Dorsolateral prefrontal cortex (tissue), 122 donors: ENCODE measurements at places on chromosomes 5 and 9. TPM values are rescaled to one million over a fixed set of nuclear protein-coding genes. Genes with fewer than 3 reads are reported as not detected.
A peak's percentile ranks its signal among the peaks of the same experiment; 100 is the strongest.

- no peak for DNase-seq
Observed at GRCh38 chr9:2411459-2412215, 209.9 kb upstream of the VLDLR start.

DNA sequence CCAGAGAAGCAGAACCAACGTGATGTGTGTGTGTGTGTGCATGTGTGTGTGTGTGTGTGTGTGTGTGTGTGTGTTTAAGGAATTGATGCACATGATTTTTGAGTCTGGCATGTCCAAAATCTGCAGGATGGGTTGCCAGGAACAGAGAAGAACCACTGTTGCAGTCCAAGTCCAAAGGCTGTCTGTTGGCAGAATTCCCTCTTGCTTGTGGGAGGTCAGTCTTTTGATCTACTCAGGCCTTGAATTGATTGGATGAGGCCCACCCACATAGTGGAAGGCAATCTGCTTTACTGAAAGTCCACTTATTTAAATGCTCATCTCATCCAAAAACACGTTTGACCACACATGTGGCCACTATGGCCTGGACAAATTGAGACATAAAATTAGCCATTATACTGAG lies 11.4 kb upstream of the TSC1 start:
- DNase-seq, result no peak

DNA sequence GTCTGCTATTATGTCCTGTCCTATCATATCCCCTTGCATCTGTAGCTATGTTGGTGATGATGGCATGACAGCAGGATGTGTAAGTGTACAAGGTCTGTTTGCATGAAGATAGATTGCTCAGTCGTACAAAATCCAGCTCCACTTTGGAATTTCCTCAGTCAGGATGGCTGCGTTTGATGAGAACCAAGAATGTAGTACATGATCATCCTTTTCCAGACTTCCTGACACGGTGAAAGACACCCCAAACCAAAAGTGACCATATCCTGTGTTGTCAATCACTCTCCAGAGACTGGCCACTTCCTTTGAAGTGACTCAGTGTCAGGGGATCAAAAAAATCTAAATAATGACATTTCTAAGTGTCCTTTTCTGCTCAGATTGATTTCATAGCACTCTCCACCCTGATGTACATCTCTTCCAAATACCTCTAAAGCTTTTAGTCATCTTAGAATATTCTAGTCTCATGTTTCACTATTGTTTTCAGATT lies 213.4 kb downstream of the PLK2 start:
- no peak for DNase-seq

The C8G gene
- 2.7 TPM for total RNA-seq

DNA sequence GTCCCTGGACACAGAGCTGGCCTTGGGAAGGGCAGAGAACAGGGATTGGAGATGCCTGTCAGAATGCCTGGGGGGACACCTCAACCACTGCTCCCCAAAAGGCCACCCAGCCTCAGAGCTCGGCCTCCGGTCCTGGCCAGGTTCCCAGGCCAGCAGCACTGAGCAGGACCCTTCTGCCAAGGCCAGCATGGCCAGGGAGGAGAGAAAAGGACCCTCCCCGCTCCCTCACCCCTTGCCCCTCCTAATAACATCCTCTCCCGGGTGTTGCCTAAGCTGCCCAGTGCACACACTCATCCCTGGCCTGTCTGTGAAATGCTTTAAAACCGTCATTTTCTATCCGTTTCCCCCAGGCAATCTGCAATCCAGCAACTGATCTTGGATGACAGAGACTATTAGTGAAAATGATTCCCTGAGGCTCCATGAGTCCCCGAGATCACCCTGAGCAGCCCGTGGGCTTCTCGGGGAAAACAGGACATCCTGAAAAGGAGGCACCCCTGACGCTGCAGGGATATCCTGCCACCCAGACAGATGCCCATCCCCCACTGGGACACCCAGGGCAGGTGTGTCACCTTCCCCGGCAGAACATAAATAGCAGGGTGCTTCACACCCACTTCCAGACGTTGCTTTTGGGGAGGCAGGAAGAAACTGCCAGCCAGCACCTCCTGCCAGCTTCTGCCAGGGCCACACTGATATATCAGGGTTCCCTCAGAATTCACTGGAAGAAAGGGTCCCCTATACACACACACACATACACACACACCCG lies 75.3 kb downstream of the ADAMTS2 start:
- peak; percentile 36 for DNase-seq

- no peak for DNase-seq
Observed at GRCh38 chr5:137268646-137269045, 230.5 kb downstream of the SPOCK1 start.

The SLC45A2 gene
- total RNA-seq, result 5.1 TPM
